ENCODE measurements at places on chromosomes 12 and 14.

GRCh38 chr12:131142891-131143657 lies 189.4 kb downstream of the ADGRD1 start:
- no peak for DNase-seq

DNA sequence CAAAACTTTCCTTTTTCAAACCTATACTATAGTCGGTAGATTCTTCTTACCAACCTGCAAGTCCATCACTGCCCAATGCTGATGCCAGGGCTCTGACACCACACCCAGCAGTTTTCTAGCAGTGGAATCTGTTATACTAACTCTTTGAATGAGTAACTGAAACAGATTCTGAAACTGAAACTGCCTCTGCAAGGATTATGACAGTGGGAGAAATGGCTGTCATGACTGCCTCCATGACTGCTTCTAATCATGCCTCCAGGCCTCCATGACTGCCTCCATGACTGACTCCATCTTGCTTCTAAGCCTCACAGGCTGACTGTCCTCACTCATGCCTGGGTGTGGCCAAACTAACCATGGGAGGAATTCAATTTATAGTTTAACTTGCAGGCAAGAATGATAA lies 29.4 kb upstream of the OXA1L start:
- DNase-seq, result no peak

- no peak for DNase-seq
Measured at GRCh38 chr14:61026526-61026925, 45.5 kb downstream of the SLC38A6 start.

- no peak for DNase-seq
Measured at GRCh38 chr14:105733081-105734065, 207.0 kb downstream of the TMEM121 start.

All from thymus (tissue), 14 donors.